ENCODE measurements at places on chromosomes 11 and 22.

GRCh38 chr11:117759305-117759704 is 37.7 kb downstream of the DSCAML1 start:
- DNase-seq = peak; percentile 29

DNA sequence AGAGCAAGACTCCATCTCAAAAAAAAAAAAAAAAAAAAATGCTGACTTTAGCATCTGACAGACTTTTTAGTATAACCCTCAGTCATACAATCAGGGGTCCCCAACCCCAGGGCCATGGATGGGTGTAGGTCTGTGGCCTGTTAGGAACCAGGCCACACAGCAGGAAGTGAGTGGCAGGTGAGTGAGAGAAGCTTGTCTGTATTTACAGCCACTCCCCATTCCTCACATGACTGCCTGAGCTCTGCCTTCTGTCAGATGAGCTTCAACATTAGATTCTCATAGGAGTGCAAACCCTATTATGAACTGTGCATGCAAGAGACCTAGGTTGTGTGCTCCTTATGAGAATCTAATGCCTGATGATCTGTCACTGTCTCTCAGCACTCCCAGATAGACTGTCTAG is 3.3 kb downstream of the FAM227A start:
- DNase-seq = no peak

- DNase-seq = no peak
Observed at GRCh38 chr11:25793637-25794036, 538.3 kb upstream of the ANO3 start.

DNA sequence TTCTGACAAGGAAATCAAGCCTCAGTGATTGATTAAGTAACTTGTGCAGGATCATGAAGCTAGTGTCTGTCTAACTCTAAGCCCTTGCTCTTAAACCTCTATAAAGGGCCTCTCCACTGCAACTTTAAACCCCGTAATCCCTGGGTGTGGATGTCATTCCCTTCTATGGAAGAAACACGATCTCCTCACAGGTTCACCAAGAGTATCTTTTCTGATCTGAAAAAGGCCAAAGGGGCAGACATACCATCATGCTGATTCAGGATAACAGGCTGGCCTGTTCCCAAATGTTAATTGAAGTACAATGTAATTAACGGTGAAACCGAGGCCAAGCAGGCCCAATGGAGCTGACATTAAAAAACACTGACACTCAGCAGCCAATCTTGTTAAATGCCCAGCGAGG is 17.1 kb downstream of the TTC12 start:
- no peak for DNase-seq

DNA sequence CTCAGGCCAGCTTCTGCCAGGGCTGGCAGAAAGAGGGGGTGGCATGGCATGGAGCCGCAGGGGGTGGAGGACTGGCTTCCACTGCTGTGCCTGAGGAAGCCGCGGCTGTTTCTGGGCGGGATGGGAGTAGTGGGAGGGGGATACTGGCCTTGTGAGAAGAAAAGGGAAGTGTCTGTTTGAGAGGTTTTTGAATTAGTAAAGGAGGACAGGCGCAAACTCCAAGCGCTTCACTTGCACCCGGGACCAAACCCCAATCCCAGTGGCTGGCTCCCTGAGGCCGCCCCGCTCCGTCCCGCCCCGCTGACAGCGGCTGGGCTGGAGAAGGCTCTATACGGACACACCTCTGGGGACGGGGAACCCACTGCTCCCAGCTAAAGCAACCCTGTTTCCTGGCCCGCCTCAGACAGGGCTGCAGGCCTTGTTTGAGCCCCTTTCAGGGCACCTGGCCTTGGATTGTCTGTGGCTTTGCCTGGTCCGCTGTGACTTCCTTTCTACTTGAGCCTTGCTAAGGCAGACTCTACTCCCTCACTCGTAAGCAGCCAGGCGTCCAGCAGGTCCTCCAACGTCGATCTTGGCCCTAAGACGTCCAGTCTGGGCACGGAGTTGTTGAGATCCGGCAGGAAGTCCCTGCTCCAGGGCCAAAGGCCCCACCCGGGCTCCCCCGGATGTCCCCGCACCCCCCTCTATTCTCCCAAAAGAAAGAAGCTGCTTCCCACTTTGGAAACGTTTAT is 2.2 kb downstream of the APOA1 start:
- DNase-seq = no peak

GRCh38 chr11:130612291-130612851 is 163.9 kb downstream of the ADAMTS15 start:
- no peak for DNase-seq

- no peak for DNase-seq
Observed at GRCh38 chr22:19107730-19108074, 14.5 kb downstream of the DGCR2 start.

DNA sequence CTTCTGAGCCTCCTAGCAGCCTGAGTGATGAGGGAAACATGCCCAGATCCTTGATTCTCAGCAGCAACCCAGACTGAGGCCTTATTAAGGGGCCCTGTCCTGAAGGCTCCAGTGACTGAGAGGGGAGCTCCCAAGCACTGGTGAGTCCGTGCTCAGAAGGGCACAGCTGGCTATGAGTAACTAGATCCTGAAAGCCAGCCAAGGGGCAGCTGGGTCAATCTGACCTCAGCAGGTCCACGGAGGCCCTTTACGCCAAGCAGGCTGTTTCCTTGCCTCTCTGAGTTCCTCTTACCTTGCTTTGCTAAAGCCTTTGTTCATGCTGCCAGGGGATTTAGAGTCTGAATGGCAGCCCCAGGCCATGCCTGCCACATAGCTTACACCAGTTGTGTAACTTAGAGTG is 19.3 kb upstream of the MIEF1 start:
- DNase-seq = no peak

- DNase-seq = no peak
Observed at GRCh38 chr11:133133050-133133449, 399.3 kb downstream of the OPCML start.

DNA sequence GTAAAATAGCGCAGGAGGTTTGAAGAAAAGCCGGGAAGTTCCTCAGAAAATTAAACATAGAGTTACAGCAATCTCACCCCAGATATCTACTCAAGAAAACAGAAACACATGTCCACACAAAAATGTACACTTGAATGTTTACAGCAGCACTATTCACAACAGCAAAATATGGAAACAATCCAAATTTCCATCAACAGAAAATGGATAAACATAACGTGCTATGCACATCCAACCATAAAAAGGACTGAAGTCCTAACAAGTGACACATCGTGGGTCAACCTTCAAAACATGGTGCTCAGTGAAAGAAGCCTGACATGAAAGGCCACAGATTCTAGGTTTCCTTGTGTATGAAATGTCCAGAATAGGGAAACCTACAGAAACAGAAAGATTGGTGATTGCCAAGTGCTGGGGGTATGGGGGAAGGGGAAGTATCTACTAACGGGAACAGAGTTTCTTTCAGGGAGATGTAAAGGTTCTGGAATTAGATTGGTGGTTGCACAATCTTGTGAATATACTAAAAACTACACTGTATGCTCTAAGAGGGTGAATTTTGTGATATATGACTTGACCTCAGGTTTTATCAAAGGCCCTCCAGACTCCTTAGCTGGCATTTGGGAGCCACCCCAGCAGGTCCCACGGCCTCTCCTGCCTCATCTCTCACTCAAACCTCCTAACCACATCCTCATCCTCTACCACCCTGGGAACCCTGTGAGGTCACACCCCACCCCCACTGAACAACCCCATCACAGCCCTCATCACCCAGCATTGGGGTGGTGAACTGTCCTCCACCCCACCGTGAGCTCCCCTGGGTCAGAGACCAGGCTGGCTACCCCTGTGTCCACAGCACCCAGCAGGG is 69.2 kb upstream of the PRR5 start:
- DNase-seq = no peak

GRCh38 chr11:416757-417621 is 2.2 kb upstream of the SIGIRR start:
- DNase-seq = peak; percentile 88

GRCh38 chr11:76327756-76328388 is 53.1 kb downstream of the THAP12 start:
- no peak for DNase-seq

GRCh38 chr11:103537904-103538502 is 428.8 kb downstream of the DYNC2H1 start:
- no peak for DNase-seq

- DNase-seq = no peak
Observed at GRCh38 chr11:95569207-95569606, 220.4 kb downstream of the FAM76B start.

GRCh38 chr11:69314555-69314954 is 20.6 kb downstream of the MYEOV start:
- no peak for DNase-seq

- no peak for DNase-seq
Observed at GRCh38 chr11:14012846-14013245, 50.3 kb downstream of the SPON1 start.

Measured in WTC11 (cell line).